Gastroesophageal sphincter (tissue), 4 donors: ENCODE measurements at places on chromosomes 3 and 15. TPM values are rescaled to one million over a fixed set of nuclear protein-coding genes. Genes with fewer than 3 reads are reported as not detected.
A peak's percentile ranks its signal among the peaks of the same experiment; 100 is the strongest.

DNA sequence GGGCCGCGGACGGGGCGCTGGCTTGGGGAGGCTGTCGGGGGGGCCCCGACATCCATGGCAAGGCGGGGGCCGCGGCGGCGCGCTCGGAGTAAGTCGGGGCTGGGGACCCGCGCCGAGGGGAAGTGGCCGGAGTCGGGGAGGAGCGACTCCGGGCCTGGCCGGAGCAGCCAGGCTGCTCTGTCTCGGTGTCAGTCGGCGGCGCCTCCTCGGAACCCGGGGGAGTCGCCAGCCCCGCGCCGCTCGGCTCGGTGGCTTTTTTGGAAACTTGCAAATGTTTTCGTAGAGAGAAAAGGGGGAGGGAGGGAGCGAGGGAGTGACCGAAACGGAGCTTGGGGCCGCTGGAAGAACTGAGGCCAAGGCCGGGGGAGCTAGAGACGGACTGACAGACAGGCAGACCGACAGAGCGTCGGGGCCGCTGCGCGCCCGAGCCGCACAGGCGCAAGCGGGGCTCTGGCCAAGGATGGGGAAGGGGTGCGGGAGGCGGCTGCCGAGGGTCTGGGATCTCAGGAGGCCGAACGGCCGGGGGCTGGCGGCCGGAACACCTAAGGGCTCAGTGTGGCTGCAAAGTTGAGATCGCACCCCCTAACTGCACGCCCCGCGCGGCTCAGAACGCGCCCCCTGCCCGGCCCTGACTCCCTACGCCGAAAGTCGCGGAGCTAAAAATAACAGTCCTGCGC, 5.0 kb downstream of the PTH1R start:
- ATAC-seq, result peak; percentile 48

Gene TM4SF4
- not detected for total RNA-seq

DNA sequence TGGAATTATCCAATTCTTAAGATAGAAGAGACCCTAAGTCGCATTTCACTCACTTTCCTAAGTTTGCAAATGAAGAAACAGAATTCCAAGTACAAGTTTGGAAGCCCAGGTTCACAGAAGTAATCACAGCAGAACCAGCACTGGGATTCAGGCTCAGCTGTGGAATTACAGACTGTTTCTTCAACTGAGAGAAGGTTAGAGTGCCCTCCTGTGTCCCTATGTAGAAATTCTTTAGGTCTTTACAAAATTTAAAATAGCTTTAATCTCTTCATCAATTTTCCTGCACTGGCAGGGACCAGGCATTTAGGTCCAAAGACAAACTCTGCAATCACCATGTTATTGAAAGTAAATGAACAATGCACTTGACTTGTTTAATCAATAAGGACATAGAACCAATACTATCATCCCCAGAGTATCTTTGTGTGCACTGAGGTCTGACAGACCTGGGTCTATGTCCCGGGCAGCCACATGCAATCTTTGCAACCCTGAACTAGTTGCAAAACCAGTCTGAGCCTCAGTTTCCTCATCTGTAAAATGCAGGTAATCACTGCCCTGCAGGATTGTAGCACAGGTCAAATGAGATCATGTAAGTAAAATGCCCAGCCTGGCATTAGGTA, 96.3 kb upstream of the ZBED2 start:
- no peak for ATAC-seq

DNA sequence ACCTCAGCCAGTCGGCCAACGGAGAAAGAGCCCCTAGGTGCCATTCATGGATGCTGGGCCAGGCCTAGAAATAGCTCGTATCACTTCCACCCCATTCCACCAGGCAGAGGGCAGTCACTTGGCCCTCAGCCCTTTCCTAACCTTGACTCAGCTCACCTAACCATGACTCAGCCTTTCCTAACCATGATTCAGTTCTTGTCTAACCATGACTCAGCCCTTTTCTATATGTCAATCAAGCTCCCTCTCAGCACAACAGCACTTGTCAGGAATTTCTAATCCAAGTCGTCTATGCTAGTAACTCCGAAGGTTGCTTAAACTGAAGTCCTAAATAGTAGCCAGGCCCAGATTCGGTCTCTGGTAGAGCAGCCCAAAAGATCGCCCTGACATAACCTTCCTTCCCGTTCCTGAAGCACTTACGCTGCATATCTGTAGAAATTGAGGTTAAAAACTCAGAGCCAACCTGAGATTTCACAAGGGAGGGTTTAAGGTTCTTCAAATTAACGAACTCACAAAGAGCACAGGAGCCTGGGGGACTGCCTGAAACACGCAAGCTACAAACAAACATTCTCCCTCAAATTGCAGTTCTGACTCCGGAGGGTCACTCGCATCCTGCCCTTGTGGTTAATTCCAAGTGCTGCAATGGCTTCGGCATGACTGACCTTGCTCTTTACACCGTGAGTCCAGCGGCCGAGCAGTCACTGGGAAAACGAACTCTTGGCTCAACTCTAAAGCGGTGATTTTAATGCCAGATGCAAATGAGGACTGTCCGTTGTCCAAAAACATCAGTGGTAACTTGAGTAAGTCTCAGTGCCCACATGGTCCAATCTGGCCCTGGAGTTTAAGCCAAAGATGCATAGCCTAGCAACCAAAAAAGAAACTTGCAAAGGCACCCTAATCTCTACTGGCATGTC, 99.9 kb downstream of the ADAMTS17 start:
- peak; percentile 24 for ATAC-seq

Gene ACTRT3
- total RNA-seq, result 5.1 TPM

GRCh38 chr3:131053043-131053859, 26.6 kb downstream of the NEK11 start:
- no peak for ATAC-seq

DNA sequence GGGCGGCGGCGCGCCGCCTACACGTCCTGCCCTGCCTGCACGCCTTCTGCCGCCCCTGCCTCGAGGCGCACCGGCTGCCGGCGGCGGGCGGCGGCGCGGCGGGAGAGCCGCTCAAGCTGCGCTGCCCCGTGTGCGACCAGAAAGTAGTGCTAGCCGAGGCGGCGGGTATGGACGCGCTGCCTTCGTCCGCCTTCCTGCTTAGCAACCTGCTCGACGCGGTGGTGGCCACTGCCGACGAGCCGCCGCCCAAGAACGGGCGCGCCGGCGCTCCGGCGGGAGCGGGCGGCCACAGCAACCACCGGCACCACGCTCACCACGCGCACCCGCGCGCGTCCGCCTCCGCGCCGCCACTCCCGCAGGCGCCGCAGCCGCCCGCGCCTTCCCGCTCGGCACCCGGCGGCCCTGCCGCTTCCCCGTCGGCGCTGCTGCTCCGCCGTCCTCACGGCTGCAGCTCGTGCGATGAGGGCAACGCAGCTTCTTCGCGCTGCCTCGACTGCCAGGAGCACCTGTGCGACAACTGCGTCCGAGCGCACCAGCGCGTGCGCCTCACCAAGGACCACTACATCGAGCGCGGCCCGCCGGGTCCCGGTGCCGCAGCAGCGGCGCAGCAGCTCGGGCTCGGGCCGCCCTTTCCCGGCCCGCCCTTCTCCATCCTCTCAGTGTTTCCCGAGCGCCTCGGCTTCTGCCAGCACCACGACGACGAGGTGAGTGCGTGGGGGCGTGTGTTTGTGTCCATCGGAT, 602 bp downstream of the TRIM71 start:
- no peak for ATAC-seq

Gene MEX3B
- total RNA-seq, result 2.3 TPM

Gene GOLGA6D
- total RNA-seq, result not detected

- ATAC-seq, result no peak
Measured at GRCh38 chr15:66294932-66295235, 1.5 kb downstream of the DIS3L start.

Gene GP9
- not detected for total RNA-seq

DNA sequence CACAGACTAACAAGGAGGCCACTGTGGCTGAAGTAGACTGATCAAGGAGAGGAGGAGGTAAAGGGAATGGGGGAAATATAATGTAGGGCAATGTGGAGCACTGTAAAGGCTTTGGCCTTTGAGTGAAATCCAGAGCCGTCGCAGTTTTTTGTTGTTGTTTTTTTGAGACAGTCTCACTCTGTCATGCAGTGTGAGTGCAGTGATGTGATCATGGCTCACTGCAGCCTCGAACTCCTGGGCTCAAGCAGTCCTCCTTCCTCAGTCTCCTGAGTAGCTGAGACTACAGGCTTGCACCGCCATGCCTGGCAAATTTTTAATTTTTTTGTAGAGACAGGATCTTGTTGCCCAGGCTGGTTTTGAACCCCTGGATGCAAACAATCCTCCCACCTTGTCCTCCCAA, 32.2 kb downstream of the PPP4R2 start:
- no peak for ATAC-seq

Gene ADGRG7
- not detected for total RNA-seq

GRCh38 chr3:180973543-180973942, 16.0 kb downstream of the DNAJC19 start:
- no peak for ATAC-seq
